ENCODE measurements at places on chromosomes 11 and 22.

DNA sequence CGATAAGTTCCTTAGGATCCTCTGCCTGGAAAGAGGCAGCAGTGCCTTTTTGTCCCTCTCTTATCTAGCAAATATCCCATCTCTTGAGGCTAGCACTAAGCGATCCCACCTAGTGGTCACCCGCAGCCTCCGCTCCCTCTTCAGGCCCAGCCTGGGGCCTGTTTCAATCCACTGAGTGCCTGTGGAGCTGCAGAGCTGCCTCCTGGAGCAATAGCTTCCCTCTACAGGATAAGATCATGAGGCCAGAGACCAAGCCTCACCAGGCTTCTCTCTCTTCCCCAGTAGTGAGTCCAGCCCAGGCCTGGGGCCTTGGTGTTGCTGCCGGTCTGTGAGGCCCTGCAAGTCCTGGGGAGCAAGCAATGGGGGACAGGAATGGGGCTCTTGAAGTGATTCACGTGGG, 65.8 kb downstream of the SLC22A12 start:
- peak; percentile 75 for DNase-seq

GRCh38 chr11:68535098-68535497, 74.5 kb downstream of the PPP6R3 start:
- DNase-seq = no peak

DNA sequence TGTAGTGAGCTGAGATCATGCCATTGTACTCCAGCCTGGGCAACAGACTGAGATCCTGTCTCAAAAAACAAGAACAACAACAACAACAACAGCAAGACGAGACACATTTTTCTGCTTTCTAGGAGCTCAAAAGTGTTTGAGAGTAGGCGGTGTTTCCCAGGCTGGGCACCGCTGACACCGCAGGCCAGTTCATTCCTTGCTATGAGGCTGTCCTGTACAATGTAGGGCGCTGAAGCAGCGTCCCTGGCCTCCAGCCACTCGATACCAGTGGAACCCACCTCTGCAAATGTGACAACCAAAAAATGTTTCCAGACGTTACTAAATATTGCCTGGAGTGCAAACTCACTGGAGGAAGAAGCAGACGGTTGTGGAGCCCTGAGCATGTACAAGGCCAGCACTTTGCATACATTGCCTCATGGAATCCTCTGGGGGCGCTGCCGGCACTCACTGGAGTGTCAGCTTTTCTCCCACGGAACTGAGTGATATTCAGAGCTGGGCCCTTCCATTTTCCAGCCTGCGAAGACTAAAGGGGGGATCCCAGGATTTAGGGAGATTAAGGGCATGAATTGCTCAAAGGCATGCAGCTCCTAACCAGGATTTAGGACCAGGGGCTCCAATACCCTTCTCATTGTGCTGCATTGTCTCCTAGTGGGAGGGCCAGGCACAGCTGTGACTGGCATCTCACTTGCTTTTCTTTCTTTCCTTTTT, 5.8 kb upstream of the MIEF1 start:
- DNase-seq = no peak

- no peak for DNase-seq
These were observed 47.0 kb upstream of the PLET1 start for GRCh38 chr11:112307616-112308015.

DNA sequence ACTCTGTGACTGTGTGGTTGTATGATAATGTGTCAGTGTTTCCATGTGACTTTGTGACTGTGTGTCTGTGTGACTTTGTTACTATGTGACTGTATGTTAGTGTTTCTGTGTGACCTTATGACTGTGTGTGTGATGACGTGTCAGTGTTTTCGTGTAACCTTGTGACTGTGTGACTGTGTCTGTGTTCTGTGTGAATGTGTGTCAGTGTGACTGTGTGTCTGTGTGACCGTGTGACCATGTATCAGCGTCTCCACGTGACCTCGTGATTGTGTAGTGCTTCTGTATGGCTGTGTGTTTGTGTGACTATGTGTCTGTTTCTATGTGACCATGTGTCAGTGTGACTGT, 9.5 kb upstream of the PKNOX2 start:
- DNase-seq = no peak

GRCh38 chr11:2272228-2272945, 2.0 kb upstream of the ASCL2 start:
- DNase-seq = no peak

GRCh38 chr11:134355656-134356055, 23.9 kb downstream of the GLB1L2 start:
- DNase-seq = no peak

DNA sequence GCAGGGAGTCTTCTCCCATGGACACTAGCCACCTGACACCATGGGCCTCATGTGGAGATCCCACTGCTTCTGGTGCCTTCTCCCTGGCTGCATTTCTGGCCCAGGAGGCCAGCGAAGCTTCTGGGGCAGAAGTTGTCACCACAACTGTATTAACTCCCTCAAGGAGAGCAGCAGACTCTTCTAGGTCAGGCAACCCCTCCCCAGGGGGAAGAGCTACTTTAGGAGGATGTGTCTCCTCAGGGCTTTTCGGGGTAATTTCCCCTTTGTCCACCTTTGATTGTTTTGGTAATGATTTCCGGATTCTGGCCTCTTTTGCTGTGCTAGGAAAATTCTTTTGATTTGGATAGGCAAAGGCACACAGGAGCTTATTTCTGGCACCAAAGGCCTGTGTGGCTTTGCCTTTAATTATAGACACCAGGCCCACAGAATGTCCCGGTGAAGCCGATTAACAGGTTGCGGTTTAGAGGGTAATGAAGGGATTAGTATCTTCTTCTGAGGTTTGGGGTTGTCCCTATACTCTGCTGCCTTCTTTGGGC, 8.9 kb upstream of the UCP2 start:
- DNase-seq = no peak

DNA sequence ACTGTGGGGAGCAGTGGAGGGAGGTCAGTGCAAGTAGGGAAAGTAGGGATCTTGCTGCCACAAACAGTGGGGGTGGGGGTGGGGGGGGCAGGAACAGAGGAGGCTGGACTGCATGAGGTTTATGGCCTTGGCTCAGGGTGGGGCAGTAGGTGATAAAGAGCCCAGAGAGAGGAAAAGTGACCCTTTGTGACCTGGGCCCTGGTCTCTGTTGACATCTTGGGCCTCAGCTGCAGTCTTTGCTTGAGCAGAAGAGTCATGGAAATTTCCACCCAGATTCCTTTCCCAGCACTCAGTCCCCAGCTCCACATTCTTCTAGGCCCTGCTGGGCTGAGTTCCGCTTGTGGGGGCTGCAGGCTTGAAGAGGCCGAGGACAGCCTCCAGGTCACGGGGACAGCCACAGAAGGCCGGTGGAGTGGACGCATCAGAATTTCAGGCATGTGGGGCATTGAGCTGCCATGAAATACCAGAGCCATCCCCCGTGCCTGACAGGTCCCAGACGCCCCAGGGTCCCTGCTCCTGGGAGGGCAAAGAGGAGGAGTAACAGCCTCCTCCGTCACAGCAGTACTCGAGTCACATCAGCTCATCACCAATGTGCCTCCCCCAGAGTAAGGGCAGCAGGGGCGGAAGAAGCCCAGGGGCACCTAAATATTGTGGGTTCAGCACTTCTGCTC, 9.7 kb upstream of the MALAT1 start:
- no peak for DNase-seq

GRCh38 chr11:130710497-130711012, 205.7 kb downstream of the SNX19 start:
- DNase-seq = no peak

DNA sequence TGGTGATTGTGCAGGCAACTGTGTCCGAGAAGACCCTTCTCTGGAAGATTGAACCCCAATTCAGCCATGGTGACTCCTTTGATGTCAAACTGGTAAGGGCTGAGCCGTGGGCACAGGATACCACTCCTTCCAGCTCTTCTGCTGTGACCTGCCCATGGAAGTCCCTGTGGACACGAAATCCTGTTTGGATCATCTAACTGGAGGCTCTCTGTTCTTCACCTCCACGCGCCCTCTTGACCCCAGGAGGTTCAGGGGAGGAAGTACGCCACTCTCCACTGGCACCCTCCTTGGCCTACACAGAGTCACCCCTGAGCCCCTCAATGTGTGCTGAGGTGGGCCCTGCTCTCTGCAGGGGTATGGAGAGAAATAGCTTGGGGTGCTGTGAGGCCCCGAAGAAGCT, 810 bp downstream of the ISX start:
- no peak for DNase-seq

GRCh38 chr11:63548178-63548577, 11.6 kb downstream of the PLAAT4 start:
- DNase-seq = no peak

- no peak for DNase-seq
These were observed 44.6 kb upstream of the SPON1 start for GRCh38 chr11:13917904-13918303.

GRCh38 chr11:923691-924405, 1.8 kb upstream of the AP2A2 start:
- DNase-seq = no peak

DNA sequence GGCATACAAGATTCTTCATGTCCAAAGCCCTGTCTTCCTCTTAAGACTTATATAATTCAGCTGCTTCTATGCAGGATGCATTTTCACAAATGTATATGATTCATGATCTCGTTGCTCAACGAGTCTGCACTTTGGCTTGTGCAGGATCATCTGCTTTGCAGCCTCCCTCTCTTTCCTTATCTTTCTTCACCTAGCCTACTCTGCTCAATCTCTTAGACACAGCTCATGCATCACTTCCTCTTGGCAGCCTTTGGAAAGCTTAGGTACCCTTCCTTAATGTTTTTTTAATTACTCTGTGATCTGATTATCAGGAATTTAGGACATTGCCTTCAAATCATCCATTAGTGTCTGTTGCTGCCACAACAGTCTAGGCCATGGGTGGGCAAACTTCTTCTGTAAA, 673.8 kb downstream of the NELL1 start:
- no peak for DNase-seq

GRCh38 chr11:10838083-10838482, 19.8 kb downstream of the ZBED5 start:
- DNase-seq = no peak

DNA sequence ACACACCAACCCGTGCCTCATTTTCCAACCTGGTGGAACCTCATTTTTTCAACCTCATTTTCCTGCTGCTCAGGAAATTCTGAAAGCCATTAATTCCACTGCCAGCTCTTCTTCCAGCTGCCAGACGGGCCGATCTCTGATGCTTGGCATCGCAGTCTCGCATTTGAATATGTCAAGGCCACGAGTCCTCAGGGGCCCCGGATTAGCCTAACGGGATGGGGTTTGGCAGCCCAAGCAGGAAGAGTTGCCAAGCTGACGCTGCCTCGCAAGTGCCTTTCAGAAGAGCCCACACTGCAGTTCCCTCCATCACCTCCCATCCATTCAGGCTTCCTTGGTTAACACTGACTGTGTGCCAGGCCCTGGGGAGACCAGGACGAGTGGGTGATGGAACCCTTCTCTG, 8.7 kb downstream of the RASD2 start:
- DNase-seq = no peak

- no peak for DNase-seq
These were observed 204.2 kb upstream of the TBCEL start for GRCh38 chr11:120819437-120820365.

DNA sequence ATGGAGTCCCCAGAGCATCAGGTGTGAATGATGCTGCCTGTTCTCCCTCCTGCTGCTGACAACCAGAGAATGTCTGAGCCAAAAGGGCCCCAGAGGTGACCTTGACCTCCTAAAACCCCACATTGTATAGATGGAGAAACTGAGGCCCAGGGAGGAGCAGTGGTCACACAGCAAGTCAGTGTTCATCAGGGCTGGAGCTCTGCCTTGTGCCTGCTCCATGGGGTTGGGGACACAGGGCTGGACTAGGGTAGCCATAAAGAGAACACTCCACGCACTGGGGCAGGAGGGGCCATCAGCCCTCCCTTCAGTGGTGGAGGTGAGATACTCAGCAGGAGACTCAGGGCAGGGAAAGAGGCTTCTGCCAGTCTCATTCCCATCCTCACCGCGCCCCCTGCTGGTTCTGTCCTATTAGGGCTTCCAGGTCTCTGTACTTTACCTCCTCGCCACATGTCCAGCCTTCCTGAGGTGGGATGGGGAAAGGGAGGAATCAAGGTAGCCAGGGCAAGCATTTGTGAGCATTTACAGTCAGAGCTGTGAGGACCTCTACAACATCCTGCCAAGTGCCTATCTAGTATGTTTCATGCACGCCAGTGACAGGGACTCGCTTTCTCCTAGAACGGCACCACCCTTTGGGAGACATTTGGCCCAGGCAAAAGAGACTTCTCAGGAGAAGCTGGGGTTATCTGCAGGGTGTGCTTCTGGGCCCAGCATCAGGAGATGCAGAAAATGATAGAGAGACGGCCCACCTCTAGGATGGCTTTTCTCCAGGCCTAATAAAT, 43.2 kb downstream of the NEU3 start:
- DNase-seq = peak; percentile 67

DNA sequence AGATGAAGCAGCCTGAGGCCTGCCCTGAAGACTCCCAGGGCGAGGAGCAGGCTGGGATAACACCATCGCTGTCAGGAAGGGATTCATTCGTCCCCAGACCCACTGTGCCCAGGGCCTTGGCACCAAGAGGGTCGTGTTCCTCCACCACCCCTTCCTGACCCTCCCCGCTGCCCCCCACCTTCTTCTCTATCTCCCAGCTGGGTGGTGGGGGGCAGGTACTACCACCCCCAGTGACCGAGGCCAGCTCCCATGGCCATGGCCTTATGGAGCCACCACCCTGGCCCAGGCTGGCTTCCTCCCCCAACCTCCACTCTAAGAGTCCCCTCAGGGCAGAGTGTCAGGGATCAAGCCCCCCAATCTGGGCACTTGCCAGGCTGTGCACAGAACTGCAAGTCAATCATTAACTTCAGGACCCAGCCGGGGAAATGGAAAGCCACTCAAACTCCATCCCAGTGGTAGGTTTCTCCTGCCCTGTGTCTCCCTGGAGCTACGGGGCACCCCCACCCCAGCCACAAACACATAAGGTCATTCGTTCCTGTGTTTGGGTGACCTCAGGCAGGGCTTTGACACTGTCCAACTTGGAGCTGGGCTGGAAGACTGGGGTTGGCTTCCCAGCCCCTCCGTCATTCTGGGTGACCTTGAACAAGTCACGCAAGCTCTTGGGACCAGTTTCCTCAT, 33.3 kb upstream of the WNT11 start:
- no peak for DNase-seq

DNA sequence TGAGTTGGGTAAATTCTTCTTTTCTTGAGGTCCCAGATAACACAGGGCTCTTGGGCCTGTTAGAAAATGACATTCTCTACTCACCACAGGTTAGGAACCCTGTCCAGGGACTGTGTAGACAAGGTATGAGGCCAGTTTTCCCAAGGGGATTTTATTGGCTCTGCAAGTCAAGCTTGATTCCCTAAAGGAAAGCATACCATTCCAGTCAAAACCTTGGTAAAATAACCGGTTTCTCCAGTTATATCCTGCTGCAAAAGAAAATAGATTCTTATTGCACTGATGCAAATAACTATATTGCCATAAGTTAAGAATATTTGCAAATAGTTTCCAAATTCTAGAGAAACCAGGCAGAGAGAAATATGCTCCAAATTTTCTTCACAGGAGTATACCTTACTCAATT, 9.6 kb upstream of the FOLR3 start:
- no peak for DNase-seq
